ENCODE measurements at places on chromosomes 12 and 14. TPM values are rescaled to one million over a fixed set of nuclear protein-coding genes. Genes with fewer than 3 reads are reported as not detected.

DNA sequence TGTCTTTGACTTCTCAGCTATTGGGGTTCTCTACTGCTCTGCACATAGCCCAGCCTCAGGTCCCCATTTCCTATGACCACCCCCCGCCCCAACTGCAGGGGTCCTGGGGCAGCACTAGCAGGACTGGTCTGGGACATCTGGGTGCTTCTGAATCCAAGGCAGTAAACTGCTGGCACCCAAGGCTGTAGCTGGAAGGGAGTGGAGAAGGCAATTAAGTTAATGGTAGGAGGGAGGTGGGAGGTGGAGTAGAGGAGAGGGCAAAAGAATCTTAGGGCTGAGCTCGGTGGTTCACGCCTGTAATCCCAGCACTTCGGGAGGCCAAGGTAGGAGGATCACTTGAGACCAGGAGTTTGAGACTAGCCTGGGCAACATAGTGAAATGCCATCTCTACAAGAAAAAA, 11.5 kb downstream of the PLEK2 start:
- DNase-seq = no peak

- peak; percentile 56 for DNase-seq
These were observed 5.3 kb upstream of the KRAS start for GRCh38 chr12:25256005-25256404.

DNA sequence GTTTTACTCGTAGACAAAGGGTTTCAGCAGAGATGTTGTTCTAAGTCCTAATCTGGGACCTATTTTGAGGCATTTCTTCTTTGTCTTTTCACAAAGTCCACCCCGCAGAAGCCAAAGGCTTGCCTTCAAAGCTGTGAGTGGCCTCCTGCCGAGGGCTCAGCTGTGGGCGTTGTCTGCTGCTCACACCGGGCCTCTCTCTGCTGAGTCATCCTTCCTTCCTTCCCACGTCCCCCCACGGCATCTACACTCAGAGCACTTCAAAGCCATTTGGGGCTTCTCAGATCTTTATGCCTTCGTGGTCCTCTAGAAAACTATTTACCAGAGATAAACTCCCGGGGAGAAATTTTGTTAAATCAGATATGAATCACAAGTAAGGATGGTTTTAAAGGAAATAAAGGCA, 115.9 kb upstream of the TMPO start:
- peak; percentile 43 for DNase-seq

DNA sequence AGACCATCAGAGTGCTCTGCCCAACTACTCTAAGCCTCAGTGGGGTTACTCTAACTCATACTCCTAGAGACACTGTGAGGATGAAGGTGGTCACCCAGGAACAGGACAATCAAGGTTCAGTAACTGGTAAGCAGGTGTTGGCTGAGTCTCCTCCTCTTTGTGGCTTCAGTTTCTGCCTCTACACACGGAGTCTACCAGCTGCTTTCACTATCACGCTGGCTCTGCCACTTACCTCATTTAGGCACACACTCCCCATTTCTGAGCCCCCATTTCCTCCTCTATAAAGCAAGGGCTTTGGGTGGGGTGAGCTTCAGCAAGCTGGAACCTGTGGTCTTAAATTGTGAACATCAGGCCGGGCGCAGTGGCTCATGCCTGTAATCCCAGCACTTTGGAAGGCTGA, 7.3 kb upstream of the TCHP start:
- no peak for DNase-seq

DNA sequence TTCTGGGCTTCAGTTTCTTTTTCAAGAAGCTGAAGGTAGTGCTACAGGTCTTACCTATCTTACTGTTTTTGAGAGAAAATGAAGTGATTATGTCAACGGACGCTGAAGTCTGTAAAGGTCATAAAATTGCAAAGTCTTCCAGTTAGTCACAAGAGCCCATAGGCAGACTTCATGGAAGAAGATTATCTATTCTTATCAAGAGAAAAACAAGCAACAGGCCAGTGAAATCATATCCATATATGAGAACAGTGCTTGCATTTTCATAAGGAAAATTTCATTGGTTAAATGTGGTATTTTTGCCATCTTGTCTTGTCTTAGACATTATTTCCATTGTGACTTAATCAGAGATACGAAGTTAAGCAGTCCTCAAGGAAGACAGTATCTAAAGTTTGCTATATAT, 412.7 kb upstream of the SEL1L start:
- DNase-seq = no peak

DNA sequence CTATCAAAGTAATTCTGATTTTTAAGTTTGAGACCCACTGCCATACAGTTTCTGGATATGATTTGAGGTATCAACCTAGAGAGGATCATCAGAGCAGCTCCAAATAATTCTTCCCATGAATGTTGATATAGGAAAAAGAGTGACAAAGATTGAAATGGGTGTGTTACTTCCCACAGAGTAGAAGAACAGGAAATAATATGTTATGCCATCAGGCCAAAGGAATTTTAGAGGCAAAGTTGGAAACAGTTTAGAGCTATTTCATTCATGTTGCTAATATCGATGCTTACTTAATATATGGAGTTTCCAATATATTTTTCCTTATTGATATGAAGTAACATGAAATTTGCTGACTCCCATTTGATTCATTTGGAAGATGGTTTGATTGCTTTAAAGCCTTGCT, 8.9 kb upstream of the MSRB3 start:
- DNase-seq = no peak

DNA sequence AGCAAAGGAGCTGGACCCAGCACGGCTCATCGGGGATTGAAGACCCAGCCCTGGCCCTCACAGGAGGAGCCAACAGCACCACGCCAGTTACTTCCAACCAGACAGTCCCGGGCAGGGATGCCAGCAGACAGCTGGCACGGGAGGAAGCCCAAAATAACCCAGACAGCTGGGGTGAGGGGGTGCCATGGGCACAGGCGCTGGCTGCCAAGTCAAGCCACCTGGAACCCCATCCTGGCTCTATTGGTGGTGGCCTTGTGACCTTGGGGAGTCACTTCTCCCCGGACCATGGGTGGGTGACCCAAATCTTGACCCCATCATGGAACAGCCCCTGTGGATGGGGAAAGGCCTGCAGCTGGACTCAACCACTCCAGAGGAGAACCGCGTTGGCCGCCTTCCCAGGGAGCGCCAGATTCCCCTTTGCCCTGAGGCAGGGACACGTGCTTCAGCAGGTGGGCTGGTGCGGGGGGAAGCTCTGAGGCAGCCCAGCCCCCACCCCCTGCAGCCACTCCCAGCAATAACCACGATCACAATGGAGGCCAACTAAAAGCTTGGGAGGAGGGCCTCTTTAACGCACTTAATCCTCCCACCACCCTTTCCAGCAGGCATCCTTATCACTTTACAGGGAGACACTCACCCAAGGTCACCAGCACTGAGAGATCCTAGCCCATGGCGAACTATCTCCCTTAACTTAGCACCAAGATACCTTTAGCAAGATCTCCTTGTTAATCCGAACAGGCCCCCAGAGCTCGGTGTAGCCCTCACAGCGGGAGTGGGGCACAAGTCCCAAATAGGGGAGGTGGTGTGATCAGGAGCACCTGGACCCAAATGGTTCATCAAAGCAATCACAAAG, 4.7 kb upstream of the RHOF start:
- DNase-seq = no peak

DNA sequence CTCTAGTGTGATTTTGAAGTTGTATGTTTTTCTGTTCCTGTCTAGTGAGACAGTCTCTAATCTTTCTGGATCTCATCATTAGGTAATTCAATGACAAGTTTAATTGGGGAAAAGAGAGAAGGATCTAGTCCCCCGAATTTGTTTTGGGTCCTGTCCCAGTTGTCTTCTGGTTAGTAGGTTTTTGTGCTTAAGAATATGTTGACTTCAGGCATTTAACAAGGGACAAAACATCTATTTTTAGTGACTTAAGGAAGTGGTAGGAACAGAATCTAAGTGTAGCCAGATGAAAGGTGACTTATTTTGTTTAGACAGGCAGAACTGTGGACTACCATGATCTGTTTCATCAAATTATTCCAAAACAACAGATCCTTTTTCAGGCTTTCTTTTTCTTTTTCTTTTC, 2.2 kb downstream of the GPATCH2L start:
- no peak for DNase-seq

GRCh38 chr14:104558231-104559027, 21.1 kb upstream of the C14orf180 start:
- DNase-seq = no peak

Gene P2RX7
- total RNA-seq = not detected

Gene IL26
- not detected for total RNA-seq

Gene TEX52
- total RNA-seq = not detected

Gene SOAT2
- 14.9 TPM for total RNA-seq
